ENCODE measurements at places on chromosomes 12 and 14. TPM values are rescaled to one million over a fixed set of nuclear protein-coding genes. Genes with fewer than 3 reads are reported as not detected.

DNA sequence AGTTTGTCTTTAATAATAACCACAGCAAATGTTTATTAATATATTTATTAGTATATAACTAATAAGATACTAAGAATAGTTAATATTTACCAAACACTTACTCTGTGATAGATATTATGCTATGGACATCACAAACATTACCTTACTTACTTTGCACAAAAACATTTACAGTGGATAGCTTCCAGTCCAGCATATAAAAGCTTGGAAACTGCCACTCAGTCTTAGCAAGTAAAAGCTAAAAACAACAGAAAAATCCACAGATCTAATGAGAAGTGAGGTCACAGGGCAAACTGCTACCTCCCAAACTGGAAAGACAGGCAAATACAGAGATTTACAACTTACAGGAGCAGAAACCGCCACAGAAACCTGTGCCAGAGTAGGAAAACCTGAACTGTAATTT is 99.8 kb downstream of the METTL25 start:
- H3K27ac ChIP-seq, result no peak overlapping the region
- no peak for DNase-seq
- no peaks in the 10 kb centered on the region for H3K27me3 ChIP-seq
- H3K36me3 ChIP-seq, result peaks cover 2% of the 10 kb centered on the region

- H3K4me3 ChIP-seq, result no peak overlapping the region
- DNase-seq, result no peak
- H3K27ac ChIP-seq, result no peak overlapping the region
- H3K27me3 ChIP-seq, result peaks cover 8% of the 10 kb centered on the region
Observed at GRCh38 chr12:69896653-69897381, 71.8 kb downstream of the MYRFL start.

DNA sequence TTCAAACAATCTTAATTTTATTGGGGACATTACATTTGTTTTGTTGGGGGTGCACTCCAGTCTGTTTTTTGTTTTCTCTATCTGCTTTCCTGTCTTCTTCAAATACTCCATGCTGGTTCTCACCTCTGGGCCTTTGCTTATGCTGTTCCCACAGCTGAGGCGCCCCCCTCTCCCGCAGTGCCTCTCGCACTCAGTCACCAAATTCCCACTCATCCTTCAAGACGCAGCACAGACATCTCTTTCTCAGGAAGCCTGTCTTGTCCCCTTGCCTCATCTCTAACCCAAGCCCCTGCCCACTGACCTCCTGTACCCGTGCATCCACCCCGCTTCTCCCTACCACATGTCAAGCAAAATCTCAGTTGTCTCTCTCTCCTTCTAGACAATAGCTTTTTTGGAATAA is 43.7 kb upstream of the PRMT8 start:
- DNase-seq, result no peak
- H3K27me3 ChIP-seq, result peaks cover 9% of the 10 kb centered on the region
- H3K36me3 ChIP-seq, result no peaks in the 10 kb centered on the region
- H3K4me3 ChIP-seq, result no peak overlapping the region
- no peaks in the 10 kb centered on the region for H3K4me1 ChIP-seq

- H3K4me3 ChIP-seq, result no peak overlapping the region
- DNase-seq, result no peak
- H3K27ac ChIP-seq, result peak overlapping the region; percentile 52
- peaks cover 2% of the 10 kb centered on the region for H3K36me3 ChIP-seq
- H3K27me3 ChIP-seq, result no peaks in the 10 kb centered on the region
Observed at GRCh38 chr12:49582850-49583249, 14.9 kb upstream of the MCRS1 start.

DNA sequence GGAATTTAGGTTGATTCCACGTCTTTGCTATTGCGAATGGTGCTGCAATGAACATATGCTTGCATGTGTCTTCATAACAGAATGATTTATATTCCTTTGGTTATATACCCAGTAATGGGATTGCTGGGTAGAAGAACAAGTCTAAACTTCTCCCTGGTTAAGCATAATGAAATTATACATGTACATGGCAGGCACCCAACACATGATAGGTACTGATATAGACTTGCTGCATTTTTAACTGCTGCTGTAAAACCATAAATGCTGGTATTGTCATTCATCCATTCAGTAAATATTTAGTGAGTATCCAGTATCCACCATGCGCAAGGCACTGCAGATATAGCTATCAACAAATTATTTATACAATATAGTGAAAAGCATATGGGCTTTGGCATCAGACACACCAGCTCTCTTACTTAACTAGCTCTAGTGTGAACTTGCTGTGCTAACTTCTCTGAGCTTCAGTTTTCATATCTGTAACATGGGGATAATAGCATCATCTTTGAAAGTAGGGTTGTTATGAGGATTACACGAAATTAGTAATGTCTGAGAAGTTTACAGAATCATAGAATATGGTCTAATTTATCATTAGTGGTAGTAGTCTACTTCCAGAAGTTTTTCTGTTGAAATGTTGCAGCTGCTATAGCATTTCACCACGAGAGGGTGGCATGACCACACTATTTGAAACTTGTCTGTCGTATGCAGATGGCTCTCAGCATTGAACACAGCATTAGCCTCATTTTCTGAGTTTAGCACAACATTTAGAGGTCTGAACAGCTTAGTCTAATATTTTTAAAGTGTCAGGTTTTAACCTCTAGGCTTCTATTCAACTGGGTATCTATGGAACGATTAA is 32.0 kb upstream of the SEL1L start:
- H3K27me3 ChIP-seq, result peaks cover 19% of the 10 kb centered on the region
- H3K4me3 ChIP-seq, result no peak overlapping the region
- no peaks in the 10 kb centered on the region for H3K36me3 ChIP-seq
- H3K4me1 ChIP-seq, result no peaks in the 10 kb centered on the region
- no peak overlapping the region for H3K27ac ChIP-seq
- DNase-seq, result peak; percentile 7

- no peak overlapping the region for H3K4me3 ChIP-seq
- peaks cover 6% of the 10 kb centered on the region for H3K4me1 ChIP-seq
- H3K27ac ChIP-seq, result no peak overlapping the region
- no peak for DNase-seq
- peaks cover 4% of the 10 kb centered on the region for H3K27me3 ChIP-seq
Observed at GRCh38 chr14:99759546-99759925, 33.7 kb upstream of the EML1 start.

DNA sequence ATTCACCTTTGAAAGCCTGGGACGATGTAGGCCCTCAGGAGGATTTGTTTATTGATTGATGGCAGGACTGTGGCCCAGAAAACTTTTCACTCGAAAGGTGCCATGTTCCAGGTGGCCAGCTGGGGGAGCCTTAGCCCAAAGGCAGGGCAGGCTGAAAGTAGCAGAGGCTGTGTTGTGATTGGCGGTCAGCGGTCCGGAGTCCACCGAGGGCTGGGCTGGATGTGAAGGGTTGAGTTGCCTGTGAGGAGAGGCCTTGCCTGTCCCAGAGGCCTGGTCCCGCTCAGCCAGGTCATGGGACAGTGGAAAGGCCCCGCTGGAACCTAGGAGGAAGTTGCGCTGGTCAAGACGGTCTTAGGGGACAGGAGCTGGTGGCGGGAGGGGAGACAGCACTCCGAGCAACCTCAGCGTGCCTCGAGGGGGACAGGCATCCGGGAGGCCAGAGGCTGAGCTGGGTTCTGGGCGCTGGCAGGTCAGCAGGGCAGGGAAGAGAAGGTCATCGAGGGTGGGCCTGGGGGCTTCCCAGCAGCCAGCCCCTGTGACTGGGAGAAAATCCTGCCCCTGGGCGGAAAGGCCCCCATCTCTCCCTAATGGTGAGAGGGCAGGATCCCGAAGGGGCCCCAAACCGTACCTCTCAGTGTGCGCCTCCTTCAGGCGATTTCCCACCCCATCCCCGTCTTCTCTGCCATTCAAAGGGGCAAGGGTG is 26.3 kb downstream of the CMA1 start:
- H3K27ac ChIP-seq, result peak overlapping the region; percentile 52
- DNase-seq, result peak; percentile 66
- H3K36me3 ChIP-seq, result no peaks in the 10 kb centered on the region
- H3K4me1 ChIP-seq, result peaks cover 31% of the 10 kb centered on the region

DNA sequence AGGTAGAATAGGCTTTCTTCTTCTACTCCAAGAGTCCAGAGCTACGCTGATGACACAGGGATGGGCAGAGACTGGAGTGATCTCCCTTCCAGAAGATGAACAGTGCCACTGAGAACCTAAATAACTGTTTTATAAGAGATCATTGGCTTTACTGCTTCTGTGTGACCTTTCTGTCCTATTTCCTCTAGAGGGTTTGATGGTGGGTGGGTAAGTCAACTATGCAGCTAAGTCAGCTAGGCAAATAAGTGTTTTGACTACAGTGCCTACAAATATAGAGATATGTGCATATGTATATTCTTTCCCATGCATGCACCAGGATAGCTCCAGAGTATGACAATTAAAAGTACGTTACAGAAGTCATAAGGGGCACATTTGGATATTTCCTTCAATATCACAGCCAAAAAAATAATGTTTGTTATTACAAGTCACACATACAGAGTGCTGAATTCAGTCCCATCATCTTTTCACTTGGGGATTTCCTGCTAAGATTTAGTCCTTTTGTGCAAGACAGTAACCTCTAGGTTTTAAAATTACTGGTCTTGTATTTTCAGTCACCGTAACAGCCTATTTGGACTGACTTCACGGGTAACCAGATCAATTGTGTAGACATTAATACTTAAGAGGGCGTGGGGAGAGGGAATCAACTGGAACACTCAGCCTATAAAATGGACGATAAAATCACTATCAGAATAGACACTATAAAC is 412.6 kb upstream of the SOX5 start:
- no peak overlapping the region for H3K27ac ChIP-seq
- H3K4me1 ChIP-seq, result no peaks in the 10 kb centered on the region
- H3K4me3 ChIP-seq, result no peak overlapping the region

GRCh38 chr14:31263485-31264133 is 56.0 kb upstream of the HECTD1 start:
- no peak overlapping the region for H3K27ac ChIP-seq
- no peaks in the 10 kb centered on the region for H3K36me3 ChIP-seq
- peaks cover 6% of the 10 kb centered on the region for H3K4me1 ChIP-seq
- H3K4me3 ChIP-seq, result no peak overlapping the region
- no peak for DNase-seq
- no peaks in the 10 kb centered on the region for H3K27me3 ChIP-seq

DNA sequence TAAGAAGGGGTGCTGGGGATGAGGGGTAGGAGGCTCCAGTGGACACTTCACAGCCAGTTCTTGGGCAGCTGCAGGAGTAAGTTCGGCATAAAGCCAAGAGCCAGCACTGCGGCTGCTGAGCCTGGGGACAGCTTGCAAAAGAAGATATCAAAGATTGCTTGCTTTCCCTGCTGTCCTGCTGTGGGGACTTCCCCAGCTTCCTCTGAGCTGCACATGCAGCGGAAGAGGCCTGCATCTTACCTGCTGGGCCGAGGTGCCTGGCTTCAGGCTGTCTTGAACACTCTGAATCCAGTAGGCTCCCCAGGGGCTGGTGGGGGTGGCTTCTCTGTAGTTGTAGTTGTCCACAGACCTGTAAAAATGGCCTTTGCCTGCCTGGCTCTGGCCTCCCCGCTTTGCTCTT is 1.3 kb downstream of the CHGA start:
- H3K27me3 ChIP-seq, result peaks cover 34% of the 10 kb centered on the region
- no peak overlapping the region for H3K4me3 ChIP-seq
- H3K36me3 ChIP-seq, result no peaks in the 10 kb centered on the region
- no peak overlapping the region for H3K27ac ChIP-seq
- H3K4me1 ChIP-seq, result peaks cover 5% of the 10 kb centered on the region

DNA sequence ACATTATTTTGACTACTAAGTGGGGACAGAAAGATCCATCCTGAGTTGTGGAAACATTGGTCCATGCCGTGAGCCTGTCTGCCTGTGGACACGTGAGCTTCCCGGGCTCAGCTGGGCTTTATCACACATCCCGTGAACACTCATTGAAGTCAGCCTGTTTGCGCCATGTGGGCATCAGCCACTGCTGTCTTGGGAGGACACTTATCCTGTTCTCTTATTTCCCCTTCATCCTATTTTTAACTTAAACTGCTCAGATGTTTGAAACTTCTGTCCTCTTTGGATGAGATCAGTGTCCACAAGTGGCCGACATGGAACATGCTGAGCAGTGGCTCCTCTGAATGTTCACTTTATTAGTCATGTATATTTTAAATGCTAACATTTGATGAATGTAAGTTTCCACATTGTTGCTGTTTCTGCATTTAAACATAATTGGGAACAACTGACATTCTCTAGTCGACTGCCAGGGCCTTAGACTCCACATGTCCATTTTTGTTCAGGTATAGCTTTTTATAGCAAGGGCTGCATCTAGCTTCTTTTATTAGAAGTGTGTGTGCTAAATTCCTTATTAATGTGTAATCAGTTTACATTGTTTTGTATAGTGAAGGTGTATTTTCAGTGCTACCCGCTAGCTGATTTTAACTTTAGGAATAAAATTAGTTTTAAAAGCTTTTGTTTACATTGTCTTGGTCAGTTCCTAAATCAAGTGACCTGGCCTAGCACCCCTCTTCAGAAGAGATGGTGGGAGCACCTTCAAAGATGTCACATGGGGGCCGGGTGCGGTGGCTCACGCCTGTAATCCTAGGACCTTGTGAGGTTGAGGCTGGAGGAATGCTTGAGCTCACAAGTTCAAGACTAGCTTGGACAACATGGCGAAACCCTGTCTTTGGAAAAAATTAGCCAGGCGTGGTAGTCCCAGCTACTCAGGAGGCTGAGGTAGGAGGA is 24.0 kb downstream of the RNF34 start:
- H3K27ac ChIP-seq, result peak overlapping the region; percentile 54
- H3K36me3 ChIP-seq, result peaks cover 42% of the 10 kb centered on the region
- DNase-seq, result no peak
- peaks cover 6% of the 10 kb centered on the region for H3K4me1 ChIP-seq
- no peaks in the 10 kb centered on the region for H3K27me3 ChIP-seq

DNA sequence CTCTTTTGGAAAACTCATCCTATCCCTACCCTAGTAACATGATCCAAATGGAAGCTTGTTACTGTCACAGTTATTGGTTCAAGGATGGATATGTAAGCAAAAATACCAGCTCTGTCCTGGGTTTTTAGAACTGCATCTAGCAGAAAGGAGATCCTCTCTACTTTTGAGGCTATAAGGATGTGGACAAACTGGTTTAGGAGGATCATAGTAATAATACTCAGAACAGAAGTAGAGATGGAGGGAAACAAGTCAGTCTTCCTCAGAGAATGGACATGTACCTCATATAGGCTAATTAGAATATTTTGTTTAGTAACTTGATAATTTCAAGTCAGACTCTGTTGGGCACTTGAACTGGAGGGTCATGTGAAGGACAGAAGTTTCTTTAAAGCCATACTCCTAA is 26.6 kb downstream of the FUT8 start:
- H3K27me3 ChIP-seq, result no peaks in the 10 kb centered on the region
- DNase-seq, result no peak
- H3K4me3 ChIP-seq, result peak overlapping the region; percentile 9

GRCh38 chr12:118467641-118468305 is 91.4 kb downstream of the SUDS3 start:
- H3K27ac ChIP-seq, result no peak overlapping the region
- DNase-seq, result no peak
- no peak overlapping the region for H3K4me3 ChIP-seq
- H3K27me3 ChIP-seq, result no peaks in the 10 kb centered on the region

RFLNA gene
- total RNA-seq, result not detected

GDF3 gene
- not detected for total RNA-seq

MANSC4 gene
- total RNA-seq, result not detected

DENND5B gene
- total RNA-seq, result 0.77 TPM

PLEKHH1 gene
- 1.2 TPM for total RNA-seq

RASSF8 gene
- 12.8 TPM for total RNA-seq

FAM186B gene
- total RNA-seq, result 0.74 TPM

STXBP6 gene
- not detected for total RNA-seq

NFATC4 gene
- 2.6 TPM for total RNA-seq

Data from activated T-cell treated with anti-CD3 and anti-CD28 coated beads, Interleukin-2, amount 50 U/mL, for 72 hours (primary cell).